Kidney tubule cell (primary cell): ENCODE measurements at places on chromosomes 5 and 9.

- DNase-seq = no peak
These were observed 137.1 kb upstream of the TMEM161B start for GRCh38 chr5:88405783-88406182.

DNA sequence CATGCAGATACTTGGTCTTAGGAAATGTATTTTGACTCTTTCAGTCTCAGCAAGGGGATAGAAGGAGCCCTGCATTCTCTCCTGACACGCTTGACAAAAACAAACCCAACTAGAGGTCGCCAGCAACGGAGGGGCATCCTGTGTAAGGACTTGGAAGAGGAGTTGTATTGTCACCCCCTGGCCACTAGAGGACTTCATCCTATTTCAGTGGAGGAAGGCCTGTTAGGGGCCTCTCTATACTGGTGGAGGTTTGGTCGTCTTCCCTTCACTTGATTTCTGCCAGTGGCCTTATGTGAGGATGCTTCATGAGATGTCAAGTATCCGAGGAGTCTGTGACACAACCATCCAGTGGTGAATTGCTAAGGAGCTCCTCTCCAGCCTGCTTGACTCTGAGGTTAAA lies 122.8 kb upstream of the STC2 start:
- DNase-seq = no peak

DNA sequence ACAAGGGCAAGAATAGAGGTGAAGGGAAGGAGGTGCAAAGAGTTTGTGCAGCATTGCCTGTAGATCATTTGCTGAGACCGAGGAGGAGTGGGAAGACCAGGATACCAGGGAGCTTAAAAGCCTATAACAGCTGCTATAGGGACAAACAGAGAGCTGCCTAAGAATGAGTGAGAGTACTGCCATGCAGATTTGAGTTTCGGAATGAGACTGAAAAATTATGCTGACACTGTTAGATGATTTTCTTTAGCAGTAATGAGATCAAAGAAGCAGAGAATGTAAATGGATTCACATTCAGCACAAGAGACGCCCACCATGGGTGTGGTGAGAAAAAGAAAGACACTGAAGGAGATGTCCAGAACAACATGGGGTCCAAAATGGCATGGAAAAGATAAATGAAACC lies 69.7 kb downstream of the EPB41L4A start:
- DNase-seq = no peak

DNA sequence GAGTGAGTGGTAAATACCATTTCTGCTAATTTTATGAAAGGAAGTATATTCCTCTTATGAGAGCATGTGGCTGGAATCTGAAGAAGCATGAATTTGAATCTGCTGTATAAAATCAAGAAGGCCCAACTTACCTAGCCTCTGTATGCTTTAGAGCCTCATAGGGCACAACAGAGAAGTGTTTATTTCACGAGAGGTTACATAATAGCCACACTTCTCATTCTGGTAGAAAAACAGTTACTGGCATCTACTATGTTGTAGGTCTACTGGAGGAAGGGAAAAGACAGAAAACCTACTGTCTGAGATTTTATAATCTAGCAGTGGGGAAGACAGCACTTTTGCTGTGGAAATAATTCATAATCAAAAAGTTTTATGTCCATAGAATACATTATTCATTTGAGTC lies 172.6 kb upstream of the ZNF608 start:
- no peak for DNase-seq

DNA sequence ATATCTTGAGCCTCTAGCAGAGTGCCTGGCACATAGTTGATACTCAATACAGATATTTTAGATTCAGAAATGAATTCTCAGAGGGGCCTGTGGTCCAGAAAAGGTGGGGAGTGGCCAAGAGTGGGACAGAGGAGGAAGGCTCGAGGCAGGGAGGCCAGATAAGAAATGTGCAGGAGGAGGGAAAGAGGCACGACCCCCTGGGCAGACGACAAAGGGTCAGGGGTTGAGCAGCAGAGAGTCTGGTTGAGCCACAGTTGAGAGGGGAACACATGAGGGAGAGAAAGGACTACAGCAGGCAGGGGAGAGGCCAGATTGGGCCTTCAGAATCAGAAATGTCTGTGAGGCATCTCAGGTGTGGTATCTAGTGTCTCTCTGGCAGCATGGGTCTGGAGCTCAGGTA lies 89.1 kb downstream of the PSD2 start:
- no peak for DNase-seq

- DNase-seq = peak; percentile 56
These were observed 8.7 kb upstream of the NDUFB6 start for GRCh38 chr9:32581512-32582143.

GRCh38 chr5:51960617-51961121 lies 577.4 kb downstream of the ISL1 start:
- DNase-seq = peak; percentile 28

DNA sequence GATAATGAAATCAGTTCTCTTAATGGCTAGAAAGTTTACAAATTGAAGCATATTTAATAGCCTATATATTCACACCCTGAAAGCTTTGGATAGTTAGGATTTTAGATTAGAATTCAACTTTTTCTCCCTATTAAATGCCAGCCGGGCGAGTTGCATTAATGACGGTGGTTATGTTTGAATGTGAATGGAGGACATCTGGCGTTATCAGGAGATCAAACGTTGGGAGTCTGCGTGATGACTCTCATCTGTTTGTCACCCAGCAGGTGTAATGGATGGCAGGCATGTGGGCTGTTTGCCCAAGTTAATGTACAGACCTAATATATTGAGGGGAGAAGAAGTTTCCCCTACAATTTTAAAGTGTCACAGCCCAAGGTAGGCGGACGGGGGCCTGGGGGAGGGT lies 1227.7 kb upstream of the WWC1 start:
- no peak for DNase-seq

DNA sequence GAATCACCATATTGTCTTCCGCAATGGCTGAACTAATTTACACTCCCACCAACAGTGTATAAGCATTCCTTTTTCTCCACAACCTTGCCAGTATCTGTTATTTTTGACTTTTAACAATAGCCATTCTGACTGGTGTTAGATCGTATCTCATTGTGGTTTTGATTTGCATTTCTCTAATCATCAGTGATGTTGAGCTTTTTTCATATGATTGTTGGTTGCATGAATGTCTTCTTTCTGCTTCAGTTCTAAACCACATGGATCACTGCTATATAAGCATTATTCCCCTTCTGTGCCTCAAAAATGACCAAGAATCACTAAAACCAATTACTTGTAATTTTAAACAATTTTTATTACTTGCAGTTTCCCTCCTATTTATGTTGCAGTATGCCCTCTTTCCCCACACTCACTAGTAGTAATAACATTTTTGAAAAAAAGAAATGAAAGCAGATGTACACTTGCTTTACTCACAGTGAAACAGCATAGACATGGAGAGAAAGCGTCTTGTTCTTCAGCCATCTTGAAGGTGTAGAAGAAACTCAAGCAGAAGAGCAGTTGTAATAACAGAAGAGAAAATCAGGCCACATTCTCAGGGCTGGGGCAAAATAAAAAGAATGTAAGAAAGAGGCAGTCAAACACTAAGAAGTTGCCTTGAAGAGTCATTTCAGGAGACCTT lies 4.5 kb upstream of the TMEM252 start:
- DNase-seq = no peak

DNA sequence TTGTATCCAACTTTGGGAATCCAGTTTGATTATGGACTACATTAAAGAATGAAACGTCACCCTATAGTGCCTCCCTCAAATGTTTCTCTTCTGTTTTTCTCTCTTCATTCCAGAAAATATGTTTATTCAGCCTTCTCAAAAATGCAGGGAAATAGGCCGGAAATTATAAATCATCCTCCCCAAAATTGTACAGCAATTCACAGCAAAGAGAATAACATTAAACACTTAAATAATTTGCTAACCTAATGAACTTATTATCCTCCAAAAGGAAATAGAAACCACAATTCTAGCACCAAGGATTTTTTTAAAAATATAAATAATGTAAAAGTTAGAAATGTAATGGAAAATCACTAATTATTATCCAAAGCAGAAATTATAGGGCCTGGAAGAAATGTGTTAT lies 115.9 kb upstream of the CCNG1 start:
- DNase-seq = no peak

- DNase-seq = no peak
These were observed 132.0 kb downstream of the LIFR start for GRCh38 chr5:38424148-38425060.

DNA sequence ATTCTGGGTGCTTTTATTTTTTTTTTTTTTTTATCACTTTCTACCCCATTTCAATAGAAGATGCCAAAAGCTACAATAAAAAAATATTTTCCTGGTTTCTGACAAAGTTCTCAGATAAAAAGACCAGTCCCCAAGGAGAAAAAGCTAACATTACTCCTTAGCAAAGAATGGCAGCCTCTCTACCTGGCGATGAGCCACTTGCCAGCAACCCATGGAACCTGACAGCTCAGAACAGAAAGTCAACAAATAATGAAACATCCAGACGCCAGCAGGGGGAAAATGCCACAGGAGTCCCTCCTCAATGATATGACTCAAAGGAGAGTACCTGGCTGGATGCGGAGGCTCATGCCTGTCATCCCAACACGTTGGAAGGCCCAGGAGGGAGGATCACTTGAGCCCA lies 123.2 kb downstream of the MYO10 start:
- peak; percentile 88 for DNase-seq

GRCh38 chr5:33046091-33046490 lies 335.0 kb downstream of the NPR3 start:
- DNase-seq = no peak

GRCh38 chr9:129483415-129484351 lies 137.2 kb downstream of the C9orf50 start:
- DNase-seq = peak; percentile 92

DNA sequence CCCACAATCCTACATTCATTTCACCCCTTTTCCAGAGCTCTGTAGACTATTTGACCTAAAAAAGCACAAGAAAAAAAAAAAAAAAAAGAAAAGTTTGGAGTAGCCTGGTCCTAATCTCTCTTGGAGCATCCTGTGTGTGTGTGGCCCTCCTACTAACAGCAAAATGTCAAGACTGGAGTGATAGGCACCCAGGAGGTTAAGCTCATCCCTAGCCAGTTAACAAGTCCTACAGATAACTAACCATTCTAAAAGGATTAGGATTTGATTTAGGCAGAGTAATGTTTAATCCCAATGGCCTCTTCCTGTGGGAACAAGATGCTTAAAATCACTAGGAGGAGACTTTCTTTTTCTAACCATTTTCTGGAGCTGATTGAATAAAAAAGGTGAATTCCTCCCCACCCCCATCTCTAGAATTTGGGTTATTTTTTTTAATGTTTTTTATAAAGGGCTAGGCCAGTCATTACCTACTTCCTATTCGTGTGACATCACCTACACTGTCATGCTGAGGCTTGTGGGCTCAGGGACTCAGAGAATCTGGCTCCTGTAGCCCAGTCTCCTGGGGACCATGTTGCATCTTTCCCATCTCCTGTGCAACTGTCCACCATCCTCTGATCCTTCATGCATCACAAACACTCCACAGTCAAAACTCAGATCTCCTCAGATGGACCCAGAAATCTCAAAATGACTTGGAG lies 43.2 kb upstream of the NR3C1 start:
- no peak for DNase-seq

GRCh38 chr5:139438707-139439012 lies 665 bp downstream of the DNAJC18 start:
- no peak for DNase-seq

DNA sequence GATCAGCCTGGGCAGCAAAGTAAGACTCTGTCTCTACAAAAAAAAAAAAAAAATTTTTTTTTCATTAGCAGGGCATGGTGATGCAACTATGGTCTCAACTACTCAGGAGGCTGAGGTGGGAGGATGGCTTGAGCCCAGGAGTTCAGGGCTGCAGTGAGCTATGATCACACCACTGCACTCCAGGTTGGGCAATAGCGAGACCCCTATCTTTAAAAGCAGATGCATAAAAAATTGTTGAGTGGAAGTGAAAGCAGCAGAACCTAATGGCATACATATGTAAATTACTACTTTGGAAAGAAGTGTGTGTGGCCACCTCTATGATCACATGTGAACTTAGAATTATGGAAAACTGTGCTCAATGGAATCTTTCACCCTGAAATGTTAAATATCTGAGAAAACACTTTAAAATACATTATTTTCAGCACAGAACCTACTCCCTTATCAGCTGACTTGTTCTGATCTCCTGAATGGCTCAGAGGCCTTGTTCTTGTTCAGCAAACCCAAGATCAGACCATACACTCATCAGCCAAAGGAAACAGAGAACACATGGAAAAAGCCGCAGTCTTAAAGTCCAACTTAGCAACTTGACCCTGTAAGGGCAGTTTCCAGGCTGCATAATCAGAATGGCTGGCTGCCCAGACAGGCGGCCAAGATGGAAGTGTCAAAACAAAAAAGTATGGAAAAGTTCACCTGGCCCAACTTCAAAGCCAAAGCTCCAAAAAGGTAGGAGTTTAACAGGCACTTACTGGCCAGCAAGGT lies 56.5 kb downstream of the SIL1 start:
- peak; percentile 39 for DNase-seq

DNA sequence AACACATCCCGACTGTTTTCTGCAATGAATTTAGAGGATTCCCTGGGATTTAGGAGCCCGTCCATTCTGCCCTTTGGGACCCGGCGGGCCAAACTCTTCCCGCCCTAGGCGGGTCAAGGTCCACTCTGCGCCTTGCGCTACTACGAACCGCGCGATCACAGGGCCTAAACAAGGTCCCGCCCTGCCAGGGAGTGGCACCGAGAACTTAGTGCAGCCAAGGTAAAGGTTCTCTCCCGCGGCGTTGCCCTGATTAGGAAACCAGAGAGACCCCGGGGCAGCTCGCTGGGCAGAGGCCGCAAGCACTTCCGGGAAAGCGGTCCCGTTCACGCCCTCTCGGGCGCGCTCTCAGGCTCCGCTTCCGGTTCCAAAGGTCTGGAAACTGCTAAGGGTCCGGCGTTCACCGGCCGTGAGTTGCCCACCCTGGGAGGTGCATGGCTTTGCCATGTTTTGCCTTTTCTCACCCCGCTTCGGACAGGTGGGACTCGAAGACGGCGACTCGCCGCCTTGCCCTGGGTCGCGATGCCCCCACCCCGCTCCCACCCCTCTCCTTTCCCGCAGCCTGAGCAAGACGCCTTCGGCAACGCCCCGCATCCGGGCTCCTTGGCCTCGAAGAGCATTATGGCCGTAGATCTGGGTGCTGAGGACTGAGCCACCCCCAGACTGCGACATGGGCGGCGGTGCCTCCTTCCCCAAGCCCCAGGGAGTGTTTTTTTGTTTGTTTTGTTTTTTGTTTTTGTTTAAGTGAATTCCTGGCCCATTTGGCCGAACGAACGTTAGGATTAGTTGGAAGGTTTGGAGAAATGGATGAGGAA lies 23.4 kb downstream of the HNRNPK start:
- DNase-seq = peak; percentile 81

GRCh38 chr5:6810641-6811405 lies 97.6 kb downstream of the TENT4A start:
- DNase-seq = no peak

- DNase-seq = no peak
These were observed 41.8 kb upstream of the HRH2 start for GRCh38 chr5:175616083-175616482.

DNA sequence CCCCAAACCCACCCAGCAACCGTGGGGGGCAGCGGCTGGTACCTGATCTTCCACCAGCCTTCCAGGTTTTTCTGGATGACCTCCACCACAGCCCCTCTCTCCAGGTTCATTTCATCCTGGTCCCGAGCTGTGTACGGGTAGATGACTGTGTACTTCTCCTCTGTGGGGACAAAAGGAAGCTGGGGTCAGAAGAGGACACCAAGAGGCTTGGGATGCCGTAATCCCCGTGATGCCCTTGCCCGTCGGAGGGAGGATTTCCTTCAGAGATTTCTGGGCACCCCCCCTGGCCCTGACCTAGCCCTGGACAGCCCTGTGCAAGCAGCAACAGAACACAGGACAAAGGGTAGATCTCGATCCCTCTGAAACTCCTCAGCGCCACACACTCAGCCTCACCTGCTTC lies 70.3 kb upstream of the UBTD2 start:
- DNase-seq = no peak

- no peak for DNase-seq
These were observed 539.7 kb upstream of the DAP start for GRCh38 chr5:11300736-11301135.
